ENCODE measurements at places on chromosomes 6 and 20. TPM values are rescaled to one million over a fixed set of nuclear protein-coding genes. Genes with fewer than 3 reads are reported as not detected.

GRCh38 chr20:32034581-32035425, 17.2 kb upstream of the HCK start:
- DNase-seq: peak; percentile 38

DNA sequence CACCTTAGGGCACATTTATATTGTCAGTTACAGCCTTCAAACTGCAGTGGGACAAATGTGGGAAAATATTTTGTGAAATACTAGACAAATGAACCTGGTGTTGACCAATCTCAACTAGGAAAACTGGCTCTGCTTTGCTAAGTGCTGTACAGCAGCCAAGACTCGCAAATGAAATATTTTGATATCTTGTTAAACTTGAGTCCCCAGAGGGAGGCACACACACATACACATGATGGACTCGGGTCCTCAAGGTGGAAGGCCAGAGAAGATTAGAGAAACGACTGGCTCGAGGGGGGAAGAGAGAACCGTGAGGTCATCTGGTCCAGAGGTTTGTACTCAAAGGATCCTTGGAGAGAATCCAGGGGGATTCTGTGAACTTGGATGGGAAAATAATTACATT, 67.3 kb upstream of the JAG1 start:
- no peak for DNase-seq

- DNase-seq: no peak
Measured at GRCh38 chr6:40376113-40376650, 211.0 kb downstream of the LRFN2 start.

DNA sequence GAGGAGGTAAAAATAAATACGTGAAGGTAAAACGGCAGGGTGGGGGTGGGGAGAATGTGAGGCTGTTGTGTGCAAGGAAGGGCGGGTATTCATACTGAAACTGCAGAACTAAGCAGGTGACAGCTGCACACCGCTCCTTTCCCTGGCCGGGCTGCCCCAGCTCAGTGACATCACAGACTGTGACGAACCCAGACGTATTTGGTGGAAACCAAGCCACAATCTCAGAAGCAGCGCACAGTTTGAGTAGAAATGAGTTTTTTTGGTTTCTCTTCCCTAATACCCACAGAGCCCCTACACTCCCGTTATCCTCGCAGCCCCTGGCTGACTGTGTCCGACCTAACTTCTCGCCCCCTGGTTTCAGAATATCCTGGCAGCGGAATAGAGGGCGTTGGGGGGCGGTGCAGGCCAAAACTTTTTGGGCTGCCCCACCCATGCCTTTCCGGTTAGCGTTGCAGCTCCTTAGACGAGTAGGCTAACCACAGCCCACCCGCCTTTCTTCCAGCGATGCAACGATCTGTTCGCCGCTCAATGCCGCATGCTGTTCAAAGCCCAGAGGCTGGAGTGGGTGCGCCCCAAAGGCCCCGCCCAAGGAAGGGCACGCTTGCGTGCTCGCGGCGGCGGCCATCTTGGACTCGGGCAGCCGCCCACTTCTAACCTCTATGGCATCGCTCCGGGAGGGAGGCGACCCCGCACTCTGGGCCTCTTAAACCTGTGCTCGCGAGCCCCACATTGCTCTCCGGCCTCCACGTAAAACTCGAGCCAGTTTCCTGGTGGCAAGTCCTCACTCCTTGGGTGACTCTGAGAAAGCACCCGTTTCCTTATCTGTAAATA, 9.1 kb downstream of the BAK1 start:
- peak; percentile 91 for DNase-seq

DNA sequence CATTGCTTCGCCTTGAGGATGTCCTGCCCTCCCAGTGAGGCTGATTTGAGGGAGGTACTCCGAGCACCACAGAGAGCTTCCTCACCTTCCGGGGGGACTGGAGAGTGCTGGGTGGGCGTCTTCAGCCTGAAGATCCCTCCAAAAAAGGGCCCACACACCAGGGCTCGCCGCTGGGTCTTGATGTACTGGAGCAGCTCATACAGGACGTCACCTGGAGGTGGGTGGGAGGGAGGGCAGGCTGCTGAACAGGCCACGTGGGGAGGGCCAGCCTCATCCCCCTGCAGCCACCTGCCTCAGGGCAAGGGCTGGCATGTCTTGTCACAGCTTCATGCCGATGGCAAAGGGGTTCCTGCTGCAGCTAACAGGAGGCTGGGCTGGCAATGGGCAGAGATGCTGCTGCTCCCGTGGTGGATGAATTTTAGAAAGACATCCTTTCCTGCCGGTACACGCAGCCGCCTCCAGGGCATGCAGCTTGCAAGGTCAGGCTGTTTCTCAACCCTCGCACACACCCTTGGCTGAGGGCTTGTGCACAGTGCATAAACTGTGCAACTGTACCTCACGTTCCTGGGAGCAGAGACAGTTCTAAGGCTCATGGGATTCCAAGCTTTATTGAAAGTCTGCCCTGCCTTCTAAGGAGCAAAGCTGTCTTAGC, 14.0 kb downstream of the ETV7 start:
- no peak for DNase-seq

DNA sequence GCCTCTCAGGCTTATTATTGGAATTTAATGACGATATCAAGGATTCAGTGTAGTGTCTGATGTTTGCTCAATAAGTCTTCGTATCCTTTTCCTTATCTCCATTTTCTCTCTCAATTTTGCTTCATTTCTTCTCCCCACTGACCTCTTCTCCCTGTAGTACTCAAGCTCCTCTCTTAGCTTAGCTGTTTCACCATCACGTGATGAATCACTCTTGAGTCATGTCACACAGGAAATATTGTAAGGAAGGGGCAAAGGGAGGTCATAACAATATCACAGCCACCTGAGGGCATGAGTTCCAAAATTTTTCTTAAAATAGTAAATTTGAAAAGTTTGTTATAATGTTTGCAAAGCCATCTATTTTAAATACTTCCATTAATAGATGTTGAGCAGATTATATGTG, 392.2 kb upstream of the MARCKS start:
- no peak for DNase-seq

Gene HTR1E
- total RNA-seq: not detected

Gene TMEM200A
- total RNA-seq: 0.15 TPM

DNA sequence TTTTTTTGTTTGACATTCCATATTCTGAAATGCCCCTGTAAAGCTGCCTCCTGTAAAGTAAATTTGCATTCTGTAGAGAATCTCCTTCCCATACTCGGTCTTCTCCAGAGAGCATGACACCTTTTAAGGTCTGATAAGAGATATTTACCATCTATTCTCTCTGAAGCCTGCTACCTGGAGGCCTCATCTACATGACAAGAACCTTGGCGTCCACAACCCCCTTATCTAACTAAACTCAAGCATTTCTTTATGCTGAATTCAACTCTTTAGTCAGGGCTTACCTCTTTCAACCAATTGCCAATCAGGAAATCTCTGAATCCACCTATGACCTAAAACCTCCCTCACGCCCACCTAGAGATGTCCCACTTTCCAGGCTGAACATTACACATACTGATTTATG, 51.6 kb downstream of the FAM184A start:
- DNase-seq: no peak

GRCh38 chr20:63718996-63719395, 11.2 kb downstream of the ZGPAT start:
- DNase-seq: no peak

All from left ventricle myocardium superior (tissue), 1 donor.